HFFc6 (cell line): ENCODE measurements at places on chromosomes 2 and 18.

- DNase-seq, result no peak
Observed at GRCh38 chr2:66596256-66596655, 161.3 kb downstream of the MEIS1 start.

GRCh38 chr2:47129191-47129706 is 25.9 kb downstream of the STPG4 start:
- DNase-seq, result no peak

GRCh38 chr2:135997380-135997779 is 12.0 kb upstream of the DARS1 start:
- no peak for DNase-seq

GRCh38 chr2:83224591-83225200 is 1234.4 kb downstream of the SUCLG1 start:
- DNase-seq, result no peak

DNA sequence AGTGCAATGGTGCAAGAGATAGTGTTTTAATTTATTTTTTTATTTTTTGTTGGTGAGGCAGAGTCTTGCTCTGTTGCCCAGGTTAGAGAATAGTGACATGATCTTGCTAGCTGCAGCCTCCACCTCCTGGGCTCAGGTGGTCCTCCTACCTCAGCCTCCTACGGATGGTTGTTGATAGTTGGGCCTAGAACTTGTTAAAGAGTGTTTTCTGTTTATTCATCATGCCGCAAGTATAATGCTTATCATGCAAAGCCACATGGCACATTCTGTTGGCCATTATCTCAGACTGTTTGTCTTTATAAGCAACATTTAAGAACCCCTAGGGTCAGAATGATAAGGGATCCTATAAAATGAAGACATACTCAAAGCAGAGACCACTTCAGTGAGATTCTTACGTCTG is 1.7 kb downstream of the UGGT1 start:
- DNase-seq, result no peak

DNA sequence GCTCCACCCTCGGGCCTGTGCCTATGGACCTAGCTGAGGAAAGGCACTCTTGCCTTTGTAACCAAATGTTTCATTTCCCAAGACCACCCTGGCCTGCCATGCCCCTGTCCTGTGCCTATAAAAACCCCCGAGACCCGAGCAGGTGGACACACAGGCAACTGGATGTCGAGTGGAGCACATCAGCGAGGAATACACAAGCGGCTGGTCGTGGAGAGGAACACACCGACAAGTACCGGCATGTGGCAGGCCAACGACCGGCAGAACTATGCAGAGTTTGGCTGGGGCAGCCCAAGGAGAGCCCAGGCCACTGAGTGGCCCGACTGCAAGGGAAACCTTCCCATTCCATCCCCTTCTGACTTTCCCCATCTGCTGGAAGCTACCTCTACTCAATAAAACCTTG is 1963.8 kb upstream of the CELF4 start:
- DNase-seq, result no peak

- DNase-seq, result no peak
Observed at GRCh38 chr2:198097630-198098029, 293.2 kb downstream of the PLCL1 start.

DNA sequence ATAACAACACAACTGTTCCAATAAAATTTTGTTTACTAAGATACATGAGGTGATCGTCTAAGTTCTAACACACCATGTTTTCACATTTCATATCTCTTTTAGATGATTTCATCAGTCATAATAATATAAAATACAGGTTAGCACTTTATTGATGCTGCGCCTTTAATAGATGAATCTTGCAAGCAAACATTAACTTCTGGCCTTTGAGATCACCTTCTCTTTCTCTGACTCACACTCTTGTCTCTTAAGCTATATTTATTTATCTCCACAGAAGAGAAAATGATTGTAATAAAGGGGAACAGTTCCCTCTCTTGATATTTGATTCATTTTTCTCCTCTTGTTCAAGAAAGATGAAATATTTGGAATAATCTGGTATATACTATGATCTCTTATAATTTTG is 603.3 kb upstream of the POU3F3 start:
- no peak for DNase-seq

GRCh38 chr2:20091305-20091991 is 40.0 kb upstream of the LAPTM4A start:
- peak; percentile 93 for DNase-seq

DNA sequence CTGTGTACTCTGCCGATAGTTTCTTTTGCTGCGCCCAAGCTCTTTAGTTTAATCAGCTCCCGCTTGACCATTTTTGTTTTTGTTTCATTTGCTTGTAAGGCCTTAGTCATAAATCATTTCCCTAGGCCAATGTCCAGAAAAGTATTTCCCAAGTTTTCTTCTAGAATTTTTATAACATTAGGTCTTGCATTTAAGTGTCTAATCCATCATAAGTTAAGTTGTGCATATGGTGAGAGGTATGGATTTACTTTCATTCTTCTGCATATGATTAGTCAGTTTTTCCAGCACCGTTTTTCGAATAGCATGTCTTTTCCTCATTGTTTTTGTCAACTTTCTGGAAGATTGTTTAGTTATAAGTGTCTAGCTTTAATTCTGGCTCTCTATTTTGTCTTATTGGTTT is 484.8 kb upstream of the CNTNAP5 start:
- no peak for DNase-seq

DNA sequence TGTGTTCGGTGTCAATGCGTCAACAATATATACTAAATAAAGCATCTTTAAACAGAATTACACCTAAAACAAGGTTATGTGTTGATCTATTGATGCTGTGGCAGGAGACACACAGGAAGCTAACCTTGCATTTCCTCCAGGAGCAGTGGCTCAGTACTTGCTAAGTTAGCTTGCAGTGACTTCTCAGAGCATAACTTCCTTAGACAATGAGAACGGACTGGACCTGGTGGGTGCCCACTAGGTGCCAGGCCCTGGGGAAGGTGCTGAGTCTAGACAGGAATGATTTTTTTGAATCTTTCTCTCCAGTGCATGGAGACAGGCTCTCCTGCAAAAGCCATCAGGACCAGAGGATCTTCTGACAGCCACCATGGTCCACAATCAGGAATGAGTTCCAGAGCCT is 73.8 kb upstream of the MGAT4A start:
- DNase-seq, result no peak

DNA sequence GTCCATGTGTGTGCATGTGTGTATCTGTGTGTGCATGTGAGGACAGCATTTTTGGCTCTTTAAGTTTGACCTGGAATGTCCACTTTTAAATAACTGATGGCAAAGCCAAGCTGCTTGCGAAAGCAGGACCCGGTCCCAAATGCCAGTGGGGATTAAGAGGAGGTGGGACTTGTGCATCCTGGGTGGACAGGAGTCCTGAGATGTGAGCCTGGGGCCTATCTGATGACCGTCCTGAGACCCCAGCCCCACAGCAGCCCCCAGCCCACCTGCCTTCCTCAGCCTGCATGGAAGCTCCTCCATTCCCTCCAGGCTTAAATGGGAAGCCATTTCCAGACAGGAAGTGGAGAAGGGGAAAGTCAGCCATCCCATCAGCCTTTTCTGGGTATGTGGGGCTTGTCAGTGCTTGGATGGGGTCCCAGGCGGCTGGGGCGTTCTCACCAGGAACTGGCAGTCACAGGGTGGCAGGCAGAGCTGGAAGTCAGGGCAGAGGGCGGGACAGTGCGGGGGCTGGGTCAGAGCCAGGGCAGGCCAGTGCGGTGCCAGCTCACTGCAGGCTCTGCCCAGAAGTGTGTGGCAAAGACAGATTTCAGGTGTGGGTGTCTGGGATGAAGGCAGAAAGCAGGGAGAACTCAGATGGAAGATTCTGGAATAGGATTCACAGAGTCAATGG is 117.8 kb downstream of the ACKR3 start:
- no peak for DNase-seq

- no peak for DNase-seq
Observed at GRCh38 chr2:154855138-154855537, 156.6 kb downstream of the KCNJ3 start.

- DNase-seq, result no peak
Observed at GRCh38 chr2:2879781-2880180, 497.8 kb downstream of the EIPR1 start.

DNA sequence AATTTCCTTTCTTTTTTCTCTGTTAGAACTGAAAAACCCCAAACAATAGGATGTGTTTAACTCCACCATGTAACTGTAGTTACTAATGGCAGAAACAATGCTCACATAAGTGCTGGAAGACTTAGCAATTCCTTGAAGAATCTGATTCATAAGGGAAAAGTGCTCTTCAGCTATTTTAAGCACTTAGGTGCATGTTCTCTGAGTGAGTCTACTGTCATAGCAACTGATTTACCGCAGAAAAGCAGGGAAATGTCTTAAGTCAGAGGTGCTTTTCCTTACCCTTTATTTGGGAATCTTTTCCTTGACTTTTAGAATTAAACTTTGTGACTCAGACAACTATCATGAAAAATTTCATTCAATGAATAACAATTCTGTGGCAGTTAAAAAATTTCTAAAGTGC is 65.4 kb upstream of the NABP1 start:
- peak; percentile 96 for DNase-seq

GRCh38 chr2:241890524-241891235 is 21.2 kb downstream of the RTP5 start:
- no peak for DNase-seq

DNA sequence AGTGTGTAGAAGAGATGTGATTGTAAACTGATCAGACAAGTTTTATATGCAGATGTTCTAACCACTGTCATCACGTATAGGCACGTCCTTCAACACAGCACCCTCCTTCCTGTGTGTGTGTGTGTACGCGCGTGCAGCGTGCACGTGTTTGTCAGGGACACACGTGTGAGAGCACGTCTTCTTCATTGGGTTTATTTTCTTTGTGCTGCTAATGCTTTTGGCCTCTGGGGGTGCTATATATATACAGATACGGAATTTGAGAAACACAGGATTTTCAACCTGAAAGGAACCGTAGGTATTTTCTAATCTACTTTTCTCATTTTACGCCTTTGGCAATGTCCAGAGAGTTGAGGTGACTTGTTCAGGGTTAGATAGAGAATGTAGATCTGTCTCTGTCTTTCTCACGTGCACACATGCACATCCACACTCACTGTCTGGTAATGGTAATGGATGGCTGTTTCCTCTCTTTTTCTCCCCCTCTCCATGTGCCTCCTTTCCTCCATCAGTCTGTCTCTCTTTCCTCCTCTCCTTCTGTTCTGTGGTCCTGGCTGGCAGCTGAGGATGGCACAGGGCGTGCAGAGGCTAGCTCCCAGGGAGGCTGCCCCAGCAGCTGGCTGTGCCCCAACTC is 13.4 kb upstream of the CELF4 start:
- DNase-seq, result peak; percentile 45

- no peak for DNase-seq
Observed at GRCh38 chr2:170139276-170139967, 38.5 kb upstream of the MYO3B start.

DNA sequence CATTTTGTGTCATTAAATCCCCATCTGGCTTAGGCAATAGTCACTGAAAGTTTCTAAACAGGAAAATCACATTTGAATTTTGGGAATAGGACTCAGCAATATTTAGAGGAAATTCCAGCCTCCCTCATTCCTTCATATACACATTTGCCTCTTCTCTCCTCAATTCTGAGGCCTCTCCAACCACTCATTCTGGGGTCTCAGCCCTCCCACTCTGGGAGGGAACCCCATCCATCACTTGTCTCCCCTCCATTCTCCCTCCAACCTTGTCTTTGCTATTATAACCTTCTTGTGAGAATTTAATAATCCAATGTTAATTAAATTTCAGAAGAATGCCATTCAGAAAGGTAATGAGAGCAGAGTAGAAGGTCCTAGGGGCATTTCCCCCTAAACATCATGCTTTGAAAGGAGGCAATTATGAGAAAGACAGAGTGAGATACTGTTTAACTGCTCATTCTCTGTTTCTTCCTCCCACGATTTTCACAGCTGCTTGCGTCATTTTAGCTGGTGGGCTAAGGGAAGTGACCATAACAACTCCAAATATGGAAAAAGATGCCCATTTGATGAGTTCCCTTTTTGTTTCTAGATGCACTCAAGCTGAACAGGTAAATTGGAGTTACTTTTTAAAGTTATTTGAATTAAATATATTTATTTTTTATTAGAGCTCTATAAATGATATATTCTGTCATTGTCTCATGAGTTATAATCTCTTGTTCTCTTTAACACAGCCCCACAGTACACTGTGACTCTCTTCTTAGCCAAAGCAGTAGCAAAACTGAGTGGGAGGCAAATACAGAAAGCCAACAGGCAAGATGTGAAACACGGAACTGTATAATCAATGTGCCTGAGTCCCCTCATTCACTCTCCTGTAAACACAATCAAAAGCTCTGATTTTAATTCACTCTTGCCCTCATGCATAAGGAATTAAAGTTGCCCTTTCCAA is 135.1 kb downstream of the DLGAP1 start:
- DNase-seq, result no peak

- DNase-seq, result no peak
Observed at GRCh38 chr2:235160281-235160810, 208.5 kb downstream of the SH3BP4 start.

DNA sequence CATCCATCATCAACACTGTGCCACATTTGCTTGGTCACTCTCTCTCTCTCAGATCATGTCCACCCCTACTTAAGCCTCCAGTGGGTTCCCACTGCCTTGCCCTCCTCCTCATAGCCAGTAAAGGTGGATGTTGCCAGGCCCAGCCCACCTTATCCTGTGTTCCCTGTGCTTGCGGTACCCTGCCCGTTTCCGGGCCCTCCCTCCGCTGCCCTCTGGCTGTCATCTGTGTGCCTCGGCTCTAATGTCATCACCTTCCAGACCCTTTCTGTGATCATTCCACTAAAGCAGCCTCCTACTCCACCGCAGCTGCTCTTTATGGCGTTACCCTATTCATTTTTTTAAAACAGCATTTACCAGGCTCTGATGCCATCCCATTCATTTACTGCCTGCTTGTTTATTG is 305.7 kb upstream of the SKOR2 start:
- DNase-seq, result no peak
